Umbilical cord (tissue), 2 donors: ENCODE measurements at places on chromosomes 5 and 9. TPM values are rescaled to one million over a fixed set of nuclear protein-coding genes. Genes with fewer than 3 reads are reported as not detected.

The SLC6A19 gene
- 0.48 TPM for total RNA-seq

GRCh38 chr9:89046832-89047231 lies 55.6 kb downstream of the S1PR3 start:
- peak; percentile 81 for DNase-seq

The GGTA1 gene
- 12.0 TPM for total RNA-seq

The IL3 gene
- not detected for total RNA-seq

GRCh38 chr9:72898360-72898759 lies 54.5 kb downstream of the ALDH1A1 start:
- no peak for DNase-seq

The FAM78A gene
- 8.9 TPM for total RNA-seq

The ARL14EPL gene
- total RNA-seq: 1.9 TPM

DNA sequence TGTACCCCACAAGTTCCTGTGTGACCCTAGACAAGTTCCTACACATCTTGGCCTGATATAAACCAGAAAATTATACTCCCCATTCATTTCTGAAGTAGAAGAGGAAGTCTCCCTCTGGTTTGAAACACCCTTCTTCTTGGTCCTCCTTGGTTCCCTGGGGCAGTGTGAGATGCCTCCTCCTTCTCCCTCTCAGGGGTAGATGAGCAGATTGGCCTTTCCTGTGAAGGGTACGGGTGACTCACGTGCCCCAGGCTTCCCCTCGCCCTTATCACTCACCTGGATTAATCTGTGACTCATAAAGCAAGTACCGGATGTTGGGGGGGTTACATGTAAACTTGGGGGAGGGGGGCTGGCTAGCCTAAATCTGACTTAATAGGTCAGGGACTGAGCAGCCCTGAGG lies 11.1 kb upstream of the AQP3 start:
- DNase-seq: peak; percentile 26

The SH2D3C gene
- total RNA-seq: 4.6 TPM

DNA sequence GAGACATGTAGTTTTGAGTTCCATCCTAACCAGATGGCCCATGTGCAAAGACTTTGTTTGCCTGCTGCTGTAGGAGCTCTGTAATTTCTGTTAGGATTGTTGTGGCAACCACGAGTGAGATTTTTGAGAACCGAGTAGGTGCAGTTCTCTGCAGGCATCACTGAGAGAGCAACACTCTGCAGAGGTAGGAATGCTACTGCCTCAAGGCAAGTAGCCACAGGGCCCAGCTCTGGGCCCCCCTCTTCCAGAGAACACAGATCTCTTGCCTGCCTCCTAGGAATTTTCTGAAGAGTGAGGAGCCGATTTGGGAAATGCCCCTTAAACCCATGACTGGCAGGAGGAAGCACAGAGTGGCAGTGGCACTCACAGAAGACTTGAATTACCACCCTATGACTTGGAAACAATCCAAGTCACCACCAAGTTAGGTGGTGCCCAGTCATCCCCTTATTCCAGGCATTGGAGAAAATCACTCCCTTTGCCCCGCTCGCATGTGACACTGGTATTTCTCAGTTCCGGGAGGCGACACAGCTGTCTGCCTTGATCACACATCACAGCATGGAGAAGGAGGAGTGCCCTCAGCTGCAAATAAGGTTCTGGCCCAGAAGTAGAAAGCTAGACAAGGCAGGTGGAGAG lies 52.5 kb upstream of the SLC2A8 start:
- DNase-seq: no peak

The ARHGEF28 gene
- total RNA-seq: 13.7 TPM

DNA sequence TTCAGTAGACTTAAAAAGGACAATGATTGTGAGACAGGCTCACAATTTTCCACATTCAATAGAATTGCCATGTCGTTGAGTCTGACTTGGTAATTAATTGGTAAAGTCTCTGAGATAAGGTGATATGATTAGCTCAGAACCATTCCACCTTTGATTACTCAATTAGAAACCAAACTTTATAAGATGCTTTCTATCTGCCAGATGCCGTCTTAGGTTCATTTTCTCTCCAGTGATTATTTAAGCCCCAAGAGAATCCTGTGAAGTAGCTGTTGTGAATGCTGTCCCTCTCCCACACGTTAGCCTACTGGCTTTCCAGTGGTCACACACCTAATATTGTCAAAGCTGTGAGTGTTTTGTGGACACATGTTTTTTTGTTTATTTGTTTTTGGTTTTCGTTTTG lies 528.9 kb upstream of the ZNF462 start:
- no peak for DNase-seq

DNA sequence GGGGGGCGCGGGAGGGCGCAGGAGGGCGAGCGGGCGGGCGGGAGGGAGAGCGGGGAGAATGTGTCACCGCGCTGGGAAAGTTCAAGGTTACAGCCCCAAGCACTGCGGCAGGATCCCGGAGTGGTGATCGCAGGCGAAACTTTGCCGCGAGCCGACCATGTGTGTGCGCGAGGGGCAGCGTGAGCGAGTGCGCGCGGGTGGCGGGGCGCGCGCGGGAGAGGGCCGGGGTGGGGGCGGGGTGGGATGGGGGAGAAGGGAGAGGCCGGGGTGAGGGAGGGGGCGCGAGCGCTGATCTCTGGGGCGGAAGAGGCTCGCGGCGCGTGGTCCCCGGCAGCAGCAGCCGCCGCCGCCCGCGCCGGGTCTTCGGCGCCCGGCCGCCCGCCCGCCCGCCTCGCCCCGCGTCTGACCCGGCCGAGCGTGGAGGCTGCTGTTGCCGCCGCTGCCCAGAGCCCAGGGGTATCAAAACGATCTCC lies at the start of gene NFIB:
TSS of gene NFIB (minus strand) at position 191 of the 473 bp plus-strand sequence. CDS start 630 bp downstream, outside the sequence.
- peak; percentile 54 for DNase-seq
